Activated CD4-positive, alpha-beta T cell treated with anti-CD3 and anti-CD28 coated beads, Interleukin-2, amount 10 ng/mL, durations not matched to agents 7 days and 5 days (primary cell): ENCODE measurements at places on chromosomes 7 and 10.

DNA sequence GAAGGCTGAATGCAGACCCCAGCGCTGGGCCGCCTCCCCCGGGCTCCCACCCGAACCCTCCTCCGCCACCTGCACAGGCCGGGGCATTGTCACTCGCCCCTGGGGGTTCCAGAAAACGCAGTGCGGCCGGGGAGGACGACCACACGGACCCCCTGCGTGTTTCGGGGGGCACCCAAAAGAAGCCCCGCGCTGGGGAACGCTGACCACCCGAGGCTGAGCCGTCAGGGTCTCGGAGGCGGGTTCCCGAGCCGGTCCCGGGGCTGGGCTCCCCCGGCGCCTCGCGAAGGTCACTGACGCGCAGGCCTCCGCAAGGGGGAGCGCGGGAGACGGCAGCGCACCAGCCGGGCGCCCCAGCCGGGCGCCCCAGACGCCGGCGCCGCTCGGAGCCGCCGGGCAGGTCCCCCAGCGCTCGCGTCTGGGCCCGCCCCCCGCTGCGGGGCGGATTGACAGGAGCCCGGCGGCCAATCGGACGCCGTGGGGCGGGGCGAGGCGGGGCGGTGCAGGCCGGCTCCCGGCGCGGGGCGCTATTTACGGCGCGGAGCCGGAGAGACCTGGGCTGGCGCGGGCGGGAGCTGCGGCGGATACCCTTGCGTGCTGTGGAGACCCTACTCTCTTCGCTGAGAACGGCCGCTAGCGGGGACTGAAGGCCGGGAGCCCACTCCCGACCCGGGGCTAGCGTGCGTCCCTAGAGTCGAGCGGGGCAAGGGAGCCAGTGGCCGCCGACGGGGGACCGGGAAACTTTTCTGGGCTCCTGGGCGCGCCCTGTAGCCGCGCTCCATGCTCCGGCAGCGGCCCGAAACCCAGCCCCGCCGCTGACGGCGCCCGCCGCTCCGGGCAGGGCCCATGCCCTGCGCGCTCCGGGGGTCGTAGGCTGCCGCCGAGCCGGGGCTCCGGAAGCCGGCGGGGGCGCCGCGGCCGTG is at the start of gene BAMBI:
Gene BAMBI, plus strand, starts transcription at position 554 of the 920 bp plus-strand sequence. CDS start 377 bp downstream, outside the sequence.
- DNase-seq, result peak; percentile 89

DNA sequence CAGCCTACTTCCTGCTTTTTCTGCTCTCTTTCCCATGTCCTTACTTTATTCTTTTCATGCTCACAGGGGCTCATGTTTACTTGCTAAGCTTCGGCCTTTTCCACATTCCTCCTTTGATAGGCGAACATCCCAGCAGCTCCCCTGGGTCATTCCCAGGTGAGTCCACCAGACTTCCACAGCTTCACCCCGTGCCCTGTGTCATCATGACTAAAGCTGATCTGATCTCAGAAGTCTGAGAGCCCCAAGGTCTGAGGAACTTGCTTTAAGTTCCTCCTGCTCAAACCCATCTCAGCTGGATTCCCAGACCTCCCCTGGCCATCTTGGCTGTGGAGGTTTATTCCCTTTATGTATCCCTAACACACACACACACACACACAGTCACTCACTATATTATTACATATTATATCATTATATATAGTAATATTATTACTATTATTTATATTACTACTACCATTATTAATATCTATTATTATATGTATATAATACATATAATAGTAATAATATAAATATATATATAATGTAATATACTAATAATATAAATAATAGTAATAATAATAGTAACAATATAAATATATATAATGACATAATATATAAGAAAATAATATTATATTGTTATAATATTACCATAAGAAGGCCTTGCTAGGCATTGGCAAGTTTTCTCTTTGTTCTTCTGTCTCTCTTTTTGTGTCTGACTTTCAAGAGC is 295.9 kb downstream of the PTEN start:
- no peak for DNase-seq

DNA sequence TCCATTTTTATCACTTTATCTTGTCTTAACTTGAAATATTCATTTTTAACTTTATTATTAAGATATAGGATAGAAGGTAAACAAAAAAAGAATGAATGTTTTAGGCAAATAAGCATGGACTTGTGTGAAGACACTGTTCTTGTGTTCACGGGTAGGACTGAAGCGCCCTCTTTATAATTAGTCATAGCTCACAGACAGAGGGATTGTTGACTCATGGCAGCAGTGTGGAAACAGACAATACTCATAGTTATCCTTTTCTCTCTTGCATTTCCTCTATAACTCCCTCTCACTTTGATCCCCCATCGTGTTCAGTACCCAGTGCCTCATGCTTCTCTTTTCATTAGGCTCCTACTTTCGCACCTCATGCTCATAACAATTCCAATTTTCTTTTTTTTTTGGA is 731.8 kb downstream of the PHTF2 start:
- no peak for DNase-seq

- DNase-seq, result no peak
Observed at GRCh38 chr7:100892364-100893317, 3.0 kb downstream of the ACHE start.

DNA sequence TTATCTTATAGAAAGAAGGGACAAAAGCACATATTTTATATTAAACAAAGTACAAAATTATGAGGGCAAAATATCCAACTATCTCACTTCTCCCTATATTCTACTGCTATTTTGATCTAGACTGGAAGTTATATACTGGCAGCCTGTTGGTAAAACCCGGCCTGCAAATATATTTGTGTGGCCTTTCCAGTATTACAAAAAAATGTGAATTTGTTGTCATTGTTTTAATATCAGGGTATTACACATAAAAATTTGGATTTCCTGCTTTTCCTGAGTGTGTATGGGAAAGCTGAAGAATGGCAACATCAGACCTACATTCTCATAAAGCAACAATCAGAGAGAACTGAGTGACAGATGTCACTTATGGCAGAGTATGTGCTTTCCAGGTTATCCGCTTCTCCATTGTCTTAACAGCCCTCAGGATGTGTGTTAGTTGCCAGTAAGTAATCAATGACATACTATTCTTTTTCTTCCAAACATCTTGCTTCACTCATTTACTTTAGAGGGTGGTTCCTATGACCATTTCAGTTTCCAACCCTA is 7.3 kb downstream of the SYPL1 start:
- DNase-seq, result no peak

DNA sequence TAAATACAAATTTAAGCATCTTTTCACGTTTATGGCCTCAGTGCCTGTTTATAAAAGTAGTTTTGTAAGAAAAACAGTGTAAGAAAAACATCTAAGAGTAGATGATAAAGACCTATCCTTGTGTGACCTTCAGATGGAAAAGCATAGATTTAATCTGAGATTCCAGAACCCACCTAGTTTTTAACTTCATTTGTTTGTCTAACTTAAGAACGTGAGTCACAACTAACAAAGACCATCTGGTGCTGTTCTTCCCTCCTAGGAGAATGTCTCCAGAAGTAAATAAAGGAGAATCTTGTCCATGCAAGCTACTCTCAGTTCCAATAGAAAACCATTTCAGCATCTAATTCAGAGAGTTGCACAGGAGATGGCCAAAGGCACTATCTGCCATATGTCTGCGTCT is 265.4 kb upstream of the C7orf33 start:
- no peak for DNase-seq

- DNase-seq, result no peak
Observed at GRCh38 chr7:149321978-149322541, 60.1 kb downstream of the ZNF783 start.

GRCh38 chr10:75950997-75951589 is 519.7 kb downstream of the LRMDA start:
- no peak for DNase-seq

- no peak for DNase-seq
Observed at GRCh38 chr10:92787557-92788152, 60.7 kb upstream of the EXOC6 start.

DNA sequence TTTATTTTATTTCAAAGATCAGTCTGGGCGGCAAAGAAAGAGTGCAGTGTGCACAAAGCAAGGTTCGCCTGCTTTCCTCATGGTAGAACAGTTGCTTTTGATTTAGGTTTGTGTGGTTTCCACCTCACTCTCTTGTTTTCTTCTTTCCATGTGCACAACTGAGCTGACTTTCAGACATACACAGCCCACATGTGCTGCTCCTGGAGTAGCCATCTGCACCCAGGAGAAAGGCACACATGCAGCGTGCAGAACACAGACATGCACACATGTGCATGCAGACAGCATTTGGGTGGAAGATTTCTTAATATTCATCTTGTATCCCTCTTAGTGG is 302.1 kb downstream of the FZD1 start:
- DNase-seq, result no peak
